ENCODE measurements at places on chromosomes 3 and 15. TPM values are rescaled to one million over a fixed set of nuclear protein-coding genes. Genes with fewer than 3 reads are reported as not detected.

- DNase-seq: no peak
Observed at GRCh38 chr3:112770032-112770626, 76.5 kb downstream of the CD200R1L start.

Gene USF3
- total RNA-seq: 13.9 TPM

GRCh38 chr3:126258670-126259069, 78.3 kb upstream of the ALDH1L1 start:
- DNase-seq: no peak

Gene ZPLD1
- total RNA-seq: not detected

- DNase-seq: no peak
Observed at GRCh38 chr3:133915685-133916658, 20.3 kb upstream of the RAB6B start.

- DNase-seq: no peak
Observed at GRCh38 chr3:53056442-53056841, 10.6 kb upstream of the SFMBT1 start.

DNA sequence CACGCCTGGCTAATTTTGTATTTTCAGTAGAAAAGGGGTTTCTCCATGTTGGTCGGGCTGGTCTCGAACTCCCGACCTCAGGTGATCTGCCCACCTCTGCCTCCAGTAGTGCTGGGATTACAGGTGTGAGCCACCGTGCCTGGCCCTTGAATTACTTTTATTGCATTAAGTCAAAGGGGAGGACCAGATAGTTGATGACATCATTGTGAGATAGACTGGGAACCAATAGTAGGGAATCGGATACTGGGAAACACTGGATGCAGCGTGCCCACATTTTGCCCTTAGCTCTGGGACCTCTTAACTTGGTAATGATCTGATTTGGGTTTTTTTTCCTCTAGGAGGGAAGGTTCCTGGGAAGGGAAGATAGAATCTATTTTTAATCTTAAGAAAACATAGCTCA, 19.2 kb downstream of the DAG1 start:
- no peak for DNase-seq

Gene ITGB5
- 4.3 TPM for total RNA-seq

Gene SLC35G2
- total RNA-seq: 7.3 TPM

Gene EFHB
- total RNA-seq: 0.94 TPM

Gene GOLGA8S
- total RNA-seq: 0.16 TPM

Gene TSPAN3
- 37.8 TPM for total RNA-seq

DNA sequence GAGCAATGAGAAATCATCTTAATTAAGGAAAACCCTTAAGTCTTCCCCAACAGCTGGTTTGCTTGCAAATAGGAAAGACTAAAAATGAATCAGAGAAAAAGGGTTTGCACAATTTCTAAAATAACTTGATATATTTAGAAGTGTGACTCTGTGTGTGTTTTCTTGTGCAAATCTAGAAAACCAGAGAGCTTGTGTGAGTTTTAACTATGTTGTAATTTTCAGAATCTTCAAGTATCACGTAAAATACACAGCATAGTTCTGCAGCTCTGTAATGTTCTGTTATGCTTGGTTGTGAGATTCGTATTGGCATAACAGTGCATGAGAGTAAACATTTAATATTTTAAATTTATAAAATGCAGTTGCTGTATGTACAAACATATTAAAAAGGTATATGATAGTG, 74.7 kb upstream of the GAP43 start:
- no peak for DNase-seq

Gene SNX22
- total RNA-seq: 0.98 TPM

Gene CLEC3B
- total RNA-seq: 0.21 TPM

DNA sequence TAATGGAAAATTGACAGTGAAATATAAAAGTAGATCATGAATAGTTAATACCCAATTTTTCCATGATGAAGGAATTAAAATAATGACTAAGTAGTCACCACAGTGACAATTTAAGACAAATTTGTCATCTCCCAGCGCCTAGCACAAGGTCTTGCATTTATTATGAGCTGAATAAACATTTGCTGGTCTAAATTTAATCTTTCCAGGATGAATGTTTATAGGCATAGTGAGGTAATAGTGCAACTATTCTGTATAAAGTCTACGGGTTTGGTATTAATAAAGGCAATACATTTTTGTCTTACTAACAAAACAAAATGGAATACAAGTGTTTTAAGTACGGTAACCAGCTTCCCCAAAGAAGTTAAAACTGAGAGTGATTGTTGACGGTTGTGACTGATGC, 209.3 kb downstream of the CD47 start:
- DNase-seq: no peak

Gene GABRA5
- total RNA-seq: not detected

Gene TRPM7
- total RNA-seq: 42.3 TPM

Gene RASGRP1
- total RNA-seq: 113 TPM

- no peak for DNase-seq
Observed at GRCh38 chr15:69624155-69624520, 171.5 kb downstream of the RPLP1 start.

- DNase-seq: peak; percentile 43
Observed at GRCh38 chr3:45677033-45677446, 12.2 kb upstream of the SACM1L start.

- DNase-seq: no peak
Observed at GRCh38 chr15:97979140-97979520, 18.6 kb downstream of the ARRDC4 start.

Gene LRRN1
- total RNA-seq: not detected

Gene LRTM1
- not detected for total RNA-seq

DNA sequence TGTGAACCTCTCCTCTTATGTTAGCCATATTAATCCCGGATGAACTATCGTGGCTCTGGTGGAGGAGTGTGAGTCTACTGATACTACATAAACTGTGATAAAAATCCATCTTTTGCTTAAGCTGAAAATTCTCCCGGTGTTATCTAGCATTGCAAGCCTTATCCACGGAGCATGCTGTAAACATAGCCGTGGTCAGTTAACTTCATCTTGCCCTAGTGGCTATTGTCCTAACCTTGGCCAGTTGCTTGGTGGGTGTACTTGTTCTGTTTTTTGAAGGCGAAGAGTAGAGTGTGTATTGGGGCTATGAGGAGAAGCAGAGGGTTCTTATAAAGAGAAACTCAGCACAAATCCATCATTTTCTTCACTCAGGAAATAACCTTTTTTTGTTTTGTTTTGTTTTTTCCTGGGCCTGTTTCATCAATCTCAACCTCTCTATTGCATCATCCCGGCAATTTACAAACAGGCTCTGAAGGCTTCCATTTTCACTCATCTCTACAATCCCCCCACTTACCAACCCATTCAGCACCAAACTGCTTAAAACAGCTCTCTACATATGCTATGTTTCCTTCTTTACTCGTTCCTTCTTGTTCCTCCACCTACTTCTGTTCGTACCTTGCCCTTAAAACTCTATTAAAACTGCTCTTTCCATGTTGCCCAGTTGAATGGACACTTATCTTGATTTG, 135.5 kb upstream of the PTX3 start:
- DNase-seq: no peak

GRCh38 chr3:127107002-127107401, 85.9 kb upstream of the PRR23E start:
- no peak for DNase-seq

Gene TNFAIP8L3
- total RNA-seq: 1.8 TPM

Gene RARB
- total RNA-seq: not detected

Gene C3orf85
- not detected for total RNA-seq

GRCh38 chr3:180278583-180279188, 241.9 kb upstream of the PEX5L start:
- DNase-seq: no peak

Gene CCR2
- 1.1 TPM for total RNA-seq

Gene IQCF5
- total RNA-seq: not detected

DNA sequence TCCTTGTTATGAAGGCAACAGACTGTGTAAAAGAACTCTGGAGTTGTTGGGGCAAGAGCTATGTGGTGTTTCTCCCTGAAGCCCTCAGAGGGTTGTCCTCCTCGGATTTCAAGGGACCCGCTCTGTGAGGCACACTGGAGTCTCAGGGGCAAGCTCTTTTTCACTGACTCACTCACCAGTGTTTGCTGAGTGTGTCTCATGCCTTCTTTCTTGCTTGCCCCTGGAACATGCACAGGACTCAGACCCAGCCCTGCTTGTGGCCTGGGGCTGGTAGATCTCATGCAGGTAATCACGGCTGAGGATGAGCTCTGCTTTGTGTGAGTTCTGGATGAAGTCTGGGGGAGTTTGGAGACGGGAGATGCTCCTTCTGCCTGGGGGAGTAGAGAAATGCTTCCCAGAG, 93.7 kb downstream of the CACNA1D start:
- no peak for DNase-seq

Gene XCR1
- total RNA-seq: 0.07 TPM

- no peak for DNase-seq
Observed at GRCh38 chr3:14300721-14301399, 101.5 kb upstream of the SLC6A6 start.

DNA sequence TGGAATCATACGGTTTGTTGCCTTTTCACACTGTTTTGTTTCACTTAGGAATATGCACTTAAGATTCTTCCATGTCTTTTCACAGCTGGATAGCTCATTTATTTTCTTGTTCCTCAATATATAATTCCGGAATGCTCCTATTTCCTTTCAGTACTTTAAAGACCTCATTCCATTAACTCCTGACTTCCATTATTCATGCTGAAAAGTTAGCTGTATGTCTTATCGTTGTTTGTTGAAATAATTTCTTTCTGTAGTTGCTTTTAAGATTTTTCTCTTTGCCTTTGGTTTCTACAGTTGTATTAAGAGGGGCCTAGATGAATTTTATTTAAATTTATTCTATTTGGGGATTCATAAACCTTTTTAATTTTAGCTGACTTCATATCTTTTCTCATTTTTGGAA, 122.2 kb downstream of the ANXA2 start:
- DNase-seq: no peak

DNA sequence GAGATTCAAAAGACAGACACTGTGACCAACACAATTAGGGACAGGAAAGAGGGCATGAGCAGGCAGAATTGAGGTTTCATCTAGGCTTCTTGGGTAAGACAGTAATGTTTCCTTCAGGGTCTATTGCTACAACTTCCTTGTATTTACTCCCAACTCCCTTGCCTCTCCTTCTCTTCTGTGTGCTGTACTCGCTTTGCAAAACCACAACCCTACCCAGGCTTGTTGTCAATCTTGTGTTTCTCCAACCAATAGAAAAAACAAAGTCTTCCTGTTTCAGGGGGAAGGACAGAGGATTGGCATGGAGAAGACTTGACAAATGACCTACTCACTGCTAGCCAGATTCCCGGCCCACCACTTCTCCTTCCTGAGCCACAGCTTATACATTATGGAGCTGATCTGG, 36.3 kb upstream of the MASP1 start:
- DNase-seq: no peak

DNA sequence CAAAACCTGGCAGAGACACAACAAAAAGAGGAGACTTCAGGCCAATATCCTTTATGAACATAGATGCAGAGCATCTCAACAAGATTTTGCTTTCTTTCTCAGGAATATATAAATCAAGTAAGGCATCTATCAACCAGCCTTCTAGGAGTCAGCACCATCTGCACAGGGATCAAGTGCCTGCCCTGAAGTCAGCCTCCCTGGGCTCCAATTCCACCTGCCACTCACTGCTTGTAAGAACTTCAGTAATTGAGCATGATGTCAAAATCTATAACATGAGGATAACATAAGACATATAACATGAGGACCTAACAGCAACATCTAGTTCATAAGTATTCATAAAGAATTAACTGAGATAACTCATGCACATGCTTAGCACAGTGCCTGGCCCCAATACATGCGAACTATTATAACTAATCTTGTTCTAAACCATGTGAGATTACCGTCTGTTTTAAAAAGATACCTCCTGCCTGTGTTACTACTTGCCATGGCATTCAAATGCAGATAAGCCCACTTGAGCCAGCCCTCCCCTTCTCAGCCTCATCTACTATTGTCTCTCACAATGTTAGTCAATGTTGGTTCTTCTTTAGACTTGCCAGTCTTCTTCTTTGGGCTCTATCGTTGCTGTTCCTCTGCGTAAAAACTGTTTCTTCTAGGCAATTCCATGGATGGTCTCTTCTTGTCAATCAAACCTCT, 91.6 kb downstream of the PLD1 start:
- no peak for DNase-seq

Gene GOLGA8H
- total RNA-seq: 0.76 TPM

GRCh38 chr3:190494907-190495306, 19.0 kb upstream of the IL1RAP start:
- DNase-seq: no peak

Gene MESP2
- total RNA-seq: 0.41 TPM

Gene SH2D7
- total RNA-seq: not detected

Gene ZFYVE19
- 39.3 TPM for total RNA-seq

Gene ARHGAP31
- total RNA-seq: 13.2 TPM

Gene TMEM45A
- 0.96 TPM for total RNA-seq

- no peak for DNase-seq
Observed at GRCh38 chr15:38631119-38632075, 66.8 kb upstream of the RASGRP1 start.

Gene PRSS50
- not detected for total RNA-seq

GRCh38 chr3:192818126-192818525, 90.8 kb upstream of the FGF12 start:
- DNase-seq: no peak

Gene CNTN3
- total RNA-seq: not detected

Gene CPLX3
- total RNA-seq: 0.16 TPM

DNA sequence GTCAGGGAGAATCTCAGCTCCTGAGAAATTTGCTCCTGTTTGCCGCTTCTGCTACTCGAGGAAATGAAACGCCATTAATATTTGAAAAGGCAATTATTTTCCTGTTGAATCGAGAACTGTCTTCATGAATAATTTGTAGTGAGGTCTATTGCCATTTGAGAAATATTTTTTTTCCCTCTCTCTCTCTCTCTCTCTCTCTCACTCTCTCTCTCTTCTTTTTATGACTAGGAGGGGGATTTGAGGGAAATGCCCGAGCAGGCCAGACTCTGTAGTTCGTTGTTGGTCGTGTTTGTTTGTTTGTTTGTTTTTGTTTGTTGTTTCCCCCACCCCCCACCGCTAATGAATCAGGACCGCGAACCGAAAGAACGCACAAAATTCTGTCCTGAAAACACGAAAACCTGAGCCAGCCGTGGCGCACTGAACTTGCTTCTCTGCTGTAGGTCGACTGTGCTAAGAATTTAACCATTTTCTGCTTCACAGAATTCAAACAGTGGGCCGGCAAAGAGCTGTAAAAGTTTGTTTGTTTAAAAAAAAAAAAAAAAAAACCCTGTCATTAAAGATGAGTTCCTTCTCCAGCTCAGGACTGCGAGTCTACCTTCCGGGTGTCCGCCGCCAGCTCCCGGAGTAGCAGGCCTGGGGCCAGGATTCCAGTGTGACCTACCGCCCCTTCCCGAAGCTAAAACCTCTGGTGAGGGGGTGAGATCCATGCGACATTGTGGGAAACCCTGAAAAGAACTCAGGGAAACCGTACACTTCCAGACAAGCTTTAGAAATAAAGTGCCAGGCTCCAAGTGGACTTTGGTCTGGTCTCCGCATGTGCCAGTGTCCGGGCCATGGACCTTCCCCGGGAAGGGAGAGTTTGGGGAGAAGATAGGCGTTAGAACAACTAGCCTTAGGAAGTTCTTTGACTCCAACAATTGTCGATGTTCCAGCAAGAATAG, 12.1 kb downstream of the ZIC4 start:
- no peak for DNase-seq
